Karpas-422 (cell line): ENCODE measurements at places on chromosomes 2 and 18.

- DNase-seq = peak; percentile 23
Observed at GRCh38 chr2:215404348-215405012, 31.4 kb downstream of the FN1 start.

- no peak for DNase-seq
Observed at GRCh38 chr2:149606251-149606811, 18.8 kb upstream of the MMADHC start.

GRCh38 chr2:42029639-42030199, 18.1 kb upstream of the PKDCC start:
- DNase-seq = no peak

DNA sequence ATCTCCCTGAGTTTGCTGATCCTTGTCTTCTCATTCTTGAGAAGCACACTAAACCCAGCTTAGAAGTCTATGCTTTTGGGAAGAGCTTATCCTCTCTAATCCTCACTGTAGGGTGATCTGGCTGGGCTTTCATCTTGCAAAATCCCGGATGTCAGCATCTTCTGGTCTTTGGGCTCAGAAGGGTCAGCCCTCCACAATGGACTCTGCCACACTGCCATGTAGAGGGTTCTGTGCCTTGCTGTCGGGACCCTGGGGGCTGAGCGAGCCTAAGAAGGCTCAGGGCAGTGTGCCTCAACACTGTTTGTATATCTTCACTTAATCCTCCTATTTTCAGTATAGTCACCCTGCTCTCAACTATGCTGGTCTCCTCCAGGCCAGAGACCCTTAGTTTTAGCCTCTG, 102.3 kb downstream of the TGIF1 start:
- peak; percentile 6 for DNase-seq

- no peak for DNase-seq
Observed at GRCh38 chr2:212337486-212338343, 200.9 kb downstream of the ERBB4 start.

- no peak for DNase-seq
Observed at GRCh38 chr2:168201584-168202116, 45.7 kb downstream of the STK39 start.

DNA sequence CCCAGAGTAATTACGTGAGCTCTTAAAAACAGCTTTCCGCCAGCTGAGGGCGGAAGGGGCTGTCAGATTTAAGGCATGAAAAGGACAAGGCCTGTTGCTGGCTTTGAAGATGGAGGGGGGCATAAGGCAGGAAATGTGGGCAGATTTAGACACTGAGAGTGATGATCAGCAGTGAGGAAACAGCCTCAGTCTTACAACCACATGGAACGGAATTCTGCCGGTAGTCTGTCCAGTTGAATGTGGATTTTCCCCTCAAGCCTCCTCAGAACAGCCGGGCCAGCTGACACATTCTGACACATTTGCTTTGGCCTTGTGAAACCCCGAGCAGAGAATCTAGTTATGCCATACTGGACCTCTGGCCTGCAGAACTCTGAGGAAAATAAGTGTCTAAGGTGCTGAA, 16.6 kb downstream of the POLE4 start:
- no peak for DNase-seq

GRCh38 chr2:70161069-70161534, 29.7 kb downstream of the C2orf42 start:
- DNase-seq = no peak

DNA sequence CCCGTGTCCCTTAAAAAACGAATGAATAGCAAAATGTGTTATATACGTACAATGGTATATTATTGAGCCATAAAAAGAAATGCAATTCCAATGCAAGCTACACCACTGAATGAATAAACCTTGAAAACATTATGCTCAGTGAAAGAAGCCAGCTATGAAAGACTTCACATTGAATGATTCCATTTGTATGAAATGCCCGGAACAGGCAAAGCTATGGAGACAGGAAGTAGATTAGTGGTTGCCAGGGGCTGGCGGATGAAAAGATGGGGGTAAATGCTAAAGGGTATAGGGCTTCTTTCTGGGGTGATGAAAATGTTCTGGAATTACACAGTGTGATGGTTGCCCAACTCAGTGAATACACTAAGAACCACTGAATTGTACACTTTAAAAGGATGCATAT, 113.3 kb downstream of the NOL10 start:
- no peak for DNase-seq

DNA sequence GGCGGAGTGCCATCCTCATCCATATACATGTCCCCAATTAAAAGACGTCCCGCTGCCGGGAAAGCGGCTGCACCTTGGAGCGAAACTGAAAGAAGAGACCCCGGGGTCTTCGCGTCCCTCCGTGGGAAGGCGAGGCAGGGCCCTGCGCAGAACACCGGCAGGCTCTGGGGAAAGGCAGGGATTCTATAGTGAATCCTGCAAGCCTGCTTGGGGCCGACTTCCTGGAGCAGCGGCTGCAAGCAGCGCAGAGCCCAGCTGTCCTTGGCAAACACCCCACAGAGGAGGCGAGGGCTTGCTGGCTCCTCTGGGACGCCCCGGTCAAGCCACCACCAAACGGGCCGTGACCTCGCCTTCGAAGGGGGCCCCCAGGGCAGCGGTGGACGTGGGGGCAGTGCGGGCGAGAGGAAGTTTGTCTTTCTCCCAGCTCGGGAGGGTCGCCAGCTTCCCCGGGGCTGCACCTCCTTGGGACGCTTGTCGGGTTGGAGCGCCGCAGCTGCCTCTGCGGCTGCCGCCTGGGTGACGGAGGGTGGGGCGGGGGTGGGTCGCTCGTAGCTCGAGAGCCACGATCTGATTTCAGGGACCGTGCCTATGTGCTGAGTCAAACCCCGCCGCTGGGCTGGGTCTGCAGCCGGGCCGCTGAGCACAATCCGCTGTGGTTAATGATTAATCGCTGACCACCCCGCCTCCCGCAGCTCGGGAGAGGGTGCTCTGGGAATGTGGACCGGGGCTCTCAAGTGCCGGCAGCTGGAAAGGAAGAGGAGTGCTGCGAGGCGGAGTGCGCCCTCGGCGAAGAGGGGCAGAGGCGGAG, 486 bp upstream of the GPR39 start:
- DNase-seq = no peak

DNA sequence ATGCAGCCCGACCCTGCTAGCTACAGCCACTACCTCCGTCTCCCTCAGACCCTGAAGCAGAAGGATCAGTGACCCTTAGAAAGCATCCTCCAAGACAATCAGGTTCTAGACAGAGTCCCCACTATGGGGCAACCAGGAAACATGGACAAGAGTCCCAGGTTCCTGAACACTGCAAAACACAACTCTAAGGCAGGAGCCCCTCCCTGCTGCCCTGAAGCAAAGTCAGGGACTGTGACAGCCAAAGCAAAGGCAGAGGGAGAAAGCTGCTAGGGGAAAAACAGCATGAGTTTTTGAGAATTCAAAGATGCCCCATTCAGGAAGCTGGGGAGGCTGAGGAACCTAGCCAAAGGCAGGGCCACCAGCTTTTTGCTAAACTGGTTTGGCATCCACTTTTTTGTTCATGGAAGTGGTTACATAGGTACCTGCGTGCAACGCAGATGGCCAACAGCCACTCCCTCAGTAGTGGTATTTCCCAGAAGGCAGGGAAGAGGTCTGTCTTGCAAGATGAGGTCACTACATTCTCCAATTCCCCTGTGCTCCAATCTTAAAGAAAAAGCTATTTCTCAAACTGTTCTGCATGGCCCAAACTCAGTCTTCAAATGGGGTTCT, 33.2 kb downstream of the MYO5B start:
- no peak for DNase-seq

DNA sequence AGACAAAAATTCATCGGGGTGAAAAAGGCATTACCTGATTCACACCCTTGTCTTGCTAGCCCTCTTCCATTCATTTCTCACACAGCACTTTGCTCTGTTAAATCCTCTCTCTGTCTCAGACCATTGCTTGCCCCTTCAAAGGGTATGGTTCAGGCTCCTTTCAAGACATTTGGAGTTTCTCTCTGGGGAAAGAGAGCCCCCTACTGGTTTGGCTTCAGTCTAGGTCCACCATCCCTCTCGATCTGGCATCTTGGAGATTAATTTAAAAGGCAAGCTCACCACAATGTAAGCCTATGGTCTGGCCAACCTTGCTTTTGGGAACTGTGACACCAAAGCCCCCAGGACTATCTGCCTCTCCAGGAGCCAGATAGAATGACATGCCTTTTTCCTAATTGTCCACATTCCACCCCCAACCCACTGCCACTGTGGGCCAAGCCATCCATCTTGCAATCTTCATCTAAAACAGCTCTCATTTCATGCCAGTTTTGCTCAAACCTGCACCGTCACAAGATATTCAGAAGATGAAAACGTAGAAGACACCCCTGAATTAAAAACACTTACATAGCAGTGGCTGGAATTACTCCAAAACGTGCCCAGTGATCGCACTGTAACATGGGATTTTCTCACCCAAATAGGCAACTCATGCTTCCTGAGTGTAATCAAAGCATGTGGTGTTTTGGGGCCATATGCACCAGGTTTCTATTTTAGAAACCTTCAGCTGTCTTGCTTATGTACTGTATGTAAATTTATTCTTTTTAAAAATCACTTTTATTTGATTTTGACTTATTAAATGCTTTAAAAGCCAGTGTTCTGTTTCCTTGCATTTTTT, 93.9 kb downstream of the FARSB start:
- DNase-seq = peak; percentile 84
